HS-27A (cell line): ENCODE measurements at places on chromosomes 6 and 20.
A peak's percentile ranks its signal among the peaks of the same experiment; 100 is the strongest.

DNA sequence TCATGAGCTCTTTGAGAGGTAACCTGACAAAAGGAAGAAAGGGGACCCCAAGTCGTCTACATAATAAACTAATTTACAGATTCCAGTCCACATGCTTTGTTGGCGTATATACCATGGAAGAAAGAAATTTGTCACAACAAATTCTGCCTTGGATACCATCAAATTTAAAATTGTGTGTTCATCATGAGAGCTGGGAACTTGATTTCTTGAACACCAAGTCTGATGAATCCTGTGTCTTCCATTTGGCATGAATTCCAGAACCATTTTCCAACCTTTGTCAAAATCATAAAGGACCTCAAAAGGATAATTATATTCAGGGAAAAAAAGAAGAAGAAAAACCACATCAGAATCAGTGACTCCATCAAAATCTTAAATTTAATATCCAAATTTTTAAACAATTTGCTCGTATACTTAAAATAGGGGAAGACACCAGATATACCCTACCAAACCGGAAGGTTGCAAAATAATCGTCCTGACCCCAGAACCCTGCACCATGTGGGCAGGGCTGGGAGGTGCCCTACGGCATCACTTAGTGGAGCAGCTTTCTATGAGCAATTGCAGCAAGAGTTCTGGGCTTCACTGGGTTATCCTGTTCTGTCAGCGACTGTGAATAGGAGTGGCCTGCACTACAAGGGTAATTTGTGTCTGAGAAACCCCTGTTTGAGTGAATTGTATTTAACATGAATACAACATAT lies 74.1 kb upstream of the INSM1 start:
- DNase-seq = no peak

DNA sequence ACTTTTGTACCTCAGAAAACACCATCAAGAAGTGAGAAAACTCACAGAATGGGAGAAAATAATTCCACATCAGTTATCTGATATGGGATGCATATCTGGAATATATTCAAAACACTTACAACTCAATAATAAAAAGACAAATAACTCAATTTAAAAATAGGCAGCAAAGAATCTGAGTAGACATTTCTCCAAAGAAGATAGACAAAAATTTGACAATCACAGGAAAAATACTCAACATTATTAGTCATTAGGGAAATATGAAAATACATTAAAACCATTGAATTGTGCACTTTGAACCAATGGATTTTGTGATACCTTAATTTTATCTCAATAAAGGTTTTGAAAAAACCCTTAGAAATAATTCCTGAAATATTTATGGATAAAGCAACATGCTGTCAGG lies 36.9 kb upstream of the STMND1 start:
- DNase-seq = peak; percentile 31

- no peak for DNase-seq
These were observed 103.3 kb downstream of the TNFAIP3 start for GRCh38 chr6:137970368-137970767.

- no peak for DNase-seq
These were observed 1.1 kb downstream of the DLK2 start for GRCh38 chr6:43454290-43454695.

DNA sequence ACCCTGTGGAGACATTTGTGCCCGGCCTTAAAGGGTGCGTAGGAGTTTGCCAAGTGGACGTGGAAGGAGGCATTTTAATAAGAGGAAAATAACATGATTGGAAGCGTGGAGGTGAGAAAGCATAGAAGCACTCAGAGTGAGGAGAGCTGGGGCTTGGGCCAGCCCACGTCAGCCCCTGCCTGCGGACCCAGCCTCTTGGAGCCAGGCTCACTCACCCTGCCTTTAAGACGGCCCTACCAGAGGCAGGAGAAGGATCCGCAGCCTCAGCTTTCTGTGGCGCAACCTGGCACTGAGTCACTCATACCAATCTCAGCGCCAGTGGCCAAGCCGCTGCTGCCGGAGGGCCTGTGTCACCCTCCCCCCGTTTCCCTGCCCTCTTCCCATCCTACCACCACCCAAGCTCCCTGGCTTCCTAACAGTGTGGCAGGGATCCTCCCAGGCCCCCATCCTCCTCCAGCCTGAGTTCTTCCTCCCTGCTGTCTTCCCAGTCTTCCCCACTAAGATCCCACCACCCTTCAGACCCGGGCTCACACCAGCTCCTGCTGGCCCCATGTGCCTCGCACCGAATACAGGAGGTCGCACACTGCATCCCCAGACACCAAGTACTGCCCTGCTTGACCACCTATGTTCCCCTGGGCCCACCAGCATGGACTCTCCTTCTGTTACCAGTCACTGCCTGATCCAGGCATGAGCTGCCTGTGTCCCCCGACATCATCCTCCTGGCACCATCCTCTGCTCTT lies 285.2 kb downstream of the UST start:
- peak; percentile 84 for DNase-seq

GRCh38 chr6:121885399-121886152 lies 450.1 kb downstream of the GJA1 start:
- DNase-seq = no peak

GRCh38 chr6:163328411-163328810 lies 86.1 kb upstream of the QKI start:
- no peak for DNase-seq

DNA sequence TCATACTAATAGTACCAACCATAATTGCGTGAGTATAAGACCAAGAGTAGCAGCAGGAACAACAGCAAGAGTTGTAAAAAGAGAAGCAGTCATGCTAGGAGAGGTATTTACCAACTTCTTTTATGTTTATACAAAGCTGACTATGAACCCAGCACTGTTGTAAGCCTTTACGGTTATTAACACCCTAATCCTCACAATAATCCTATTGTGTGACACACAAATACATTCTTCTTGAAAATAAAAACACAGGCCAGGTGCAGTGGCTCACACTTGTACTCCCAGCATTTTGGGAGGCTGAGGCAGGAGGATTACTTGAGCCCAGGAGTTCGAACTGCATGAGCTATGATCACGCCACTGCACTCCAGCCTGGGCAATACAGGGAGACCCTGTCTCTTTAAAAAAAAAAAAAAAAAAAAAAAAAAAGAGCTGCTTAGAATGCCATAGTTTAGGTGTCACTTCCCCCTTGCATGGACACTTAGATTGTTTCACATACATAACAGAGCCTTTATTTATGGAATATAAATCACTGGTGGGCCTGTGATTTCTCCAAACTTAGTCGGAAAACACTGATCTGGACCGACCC lies 20.2 kb downstream of the HCK start:
- DNase-seq = peak; percentile 24

DNA sequence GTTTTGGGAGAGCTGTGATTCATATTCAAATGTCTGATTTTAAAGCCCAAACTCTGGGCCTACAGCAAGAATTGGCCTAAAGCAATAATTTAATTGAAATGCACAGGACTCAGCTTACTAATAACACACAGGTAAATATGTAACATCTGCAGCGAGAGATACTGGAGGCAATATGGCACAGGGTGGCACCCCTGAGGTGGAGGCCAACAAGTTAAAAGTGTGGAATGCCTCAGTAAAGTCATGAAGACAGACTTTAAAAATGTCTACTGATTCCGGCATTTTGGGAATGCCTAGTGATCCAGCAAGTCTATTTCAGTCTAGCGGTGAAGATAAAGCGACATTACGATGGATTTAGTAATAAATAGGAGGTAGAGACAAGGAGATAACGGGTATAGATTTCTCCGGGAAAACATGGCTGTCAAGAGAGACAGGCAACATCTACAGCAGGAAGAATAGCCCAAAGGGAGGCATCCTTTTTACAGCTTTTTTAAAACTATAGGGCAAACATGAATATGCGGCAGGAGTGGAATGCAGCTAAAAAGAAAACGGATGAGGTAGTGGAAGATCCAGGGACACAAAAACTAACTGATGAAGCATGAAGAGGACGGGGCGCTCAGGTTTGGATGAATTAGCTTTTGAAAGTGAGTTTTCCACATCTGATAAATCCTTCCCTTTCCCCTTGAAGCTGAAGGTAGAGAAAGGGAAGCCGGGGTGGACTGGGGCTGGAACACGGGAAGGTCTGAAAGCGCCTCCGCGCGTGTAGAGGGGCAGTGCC lies 1.2 kb downstream of the NANP start:
- peak; percentile 7 for DNase-seq

DNA sequence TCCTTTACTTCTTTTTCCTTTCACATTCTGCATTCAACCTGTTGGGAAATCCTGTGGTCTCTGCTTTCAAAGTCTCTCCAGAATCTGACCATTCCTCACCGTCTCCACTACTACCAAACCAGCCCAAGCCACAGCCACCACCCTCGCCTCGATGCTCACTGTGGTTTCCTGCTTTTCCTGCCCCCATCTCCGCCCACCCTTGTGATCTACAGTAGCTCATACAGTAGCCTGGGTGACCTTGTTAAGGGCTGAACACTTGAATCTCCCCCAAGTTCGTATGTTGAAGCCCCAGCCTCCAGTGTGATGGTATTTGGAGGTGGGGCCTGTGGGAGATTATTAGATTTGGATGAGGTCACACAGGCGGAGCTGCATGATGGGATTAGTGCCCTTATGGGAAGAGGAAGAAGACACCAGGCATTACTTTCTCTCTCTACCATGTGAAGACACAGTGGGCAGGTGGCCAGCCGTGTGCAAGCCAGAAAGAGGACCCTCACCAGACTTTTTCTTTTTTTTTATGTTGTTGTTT lies 189.0 kb upstream of the UST start:
- DNase-seq = no peak

DNA sequence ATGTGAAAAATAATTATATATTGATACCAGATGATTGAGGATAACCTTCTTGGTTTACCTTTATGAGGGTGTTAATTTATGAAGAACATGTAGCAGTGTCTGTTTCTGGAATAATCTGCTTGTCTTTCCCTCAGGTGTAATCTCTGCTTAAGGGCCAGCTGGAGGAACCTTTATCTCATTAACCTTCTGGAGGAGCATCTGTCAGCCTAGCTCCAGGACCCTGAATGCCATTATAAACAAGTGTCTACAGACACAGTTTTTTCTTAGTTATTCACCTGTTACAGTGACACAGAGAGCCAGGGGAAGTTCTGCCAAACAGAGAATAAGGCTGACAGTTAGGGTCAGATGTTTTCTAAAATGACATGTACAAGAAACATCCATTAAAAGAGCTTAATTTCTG lies at the start of gene IMPG1:
IMPG1 (minus strand) TSS at position 101 of the 400 bp plus-strand sequence. CDS start 174 bp downstream, outside the sequence.
- no peak for DNase-seq

GRCh38 chr6:156778454-156779205 lies 1.5 kb downstream of the ARID1B start:
- no peak for DNase-seq

GRCh38 chr6:40419946-40420728 lies 167.0 kb downstream of the LRFN2 start:
- no peak for DNase-seq
